ENCODE measurements at places on chromosomes 11 and 22. TPM values are rescaled to one million over a fixed set of nuclear protein-coding genes. Genes with fewer than 3 reads are reported as not detected.

DNA sequence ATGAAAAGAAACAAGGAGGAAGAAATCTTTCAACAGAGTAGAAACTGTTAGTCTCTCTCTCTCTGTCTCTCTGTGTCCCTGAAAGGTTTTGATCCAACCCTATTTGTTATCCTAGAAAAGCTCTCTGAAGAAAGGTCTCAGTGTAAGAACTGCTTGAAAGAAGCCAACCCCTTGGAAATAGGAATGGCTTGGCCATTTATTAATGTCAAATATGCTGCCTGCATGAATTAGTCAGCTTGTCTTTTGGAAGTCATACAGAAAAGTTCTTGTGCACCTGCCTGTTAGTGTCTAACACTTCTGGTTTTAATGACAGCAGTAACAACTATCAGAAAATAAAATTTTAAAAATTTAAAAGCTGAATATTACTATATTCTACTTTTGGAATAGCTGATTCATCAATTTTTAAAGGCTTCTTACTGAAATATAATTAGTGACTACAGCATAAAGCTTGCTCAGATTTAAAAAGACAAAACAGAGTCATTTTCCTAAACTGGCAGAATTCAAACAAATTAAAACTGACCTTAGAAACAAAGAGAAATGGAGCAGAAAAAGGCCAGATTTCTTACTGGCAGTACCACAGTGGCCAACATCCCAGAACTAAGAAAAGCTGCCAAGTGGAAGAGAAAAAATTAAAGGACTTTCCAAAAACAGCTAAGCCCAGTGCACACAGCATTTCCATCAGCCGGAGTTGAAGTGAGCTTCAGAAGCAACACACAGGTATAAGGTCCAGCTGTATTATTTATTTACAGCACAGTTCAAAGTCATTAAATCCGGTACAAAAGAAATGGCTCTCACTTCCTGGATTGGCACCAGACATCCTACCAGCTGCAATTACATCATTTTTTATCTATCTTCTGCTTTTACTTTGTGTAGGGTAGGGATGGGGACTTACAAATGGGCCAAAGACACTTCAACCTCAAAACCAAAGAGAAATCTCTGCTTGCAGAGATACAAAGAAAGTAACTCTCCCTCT lies 76.3 kb downstream of the PRCP start:
- DNase-seq: no peak

DNA sequence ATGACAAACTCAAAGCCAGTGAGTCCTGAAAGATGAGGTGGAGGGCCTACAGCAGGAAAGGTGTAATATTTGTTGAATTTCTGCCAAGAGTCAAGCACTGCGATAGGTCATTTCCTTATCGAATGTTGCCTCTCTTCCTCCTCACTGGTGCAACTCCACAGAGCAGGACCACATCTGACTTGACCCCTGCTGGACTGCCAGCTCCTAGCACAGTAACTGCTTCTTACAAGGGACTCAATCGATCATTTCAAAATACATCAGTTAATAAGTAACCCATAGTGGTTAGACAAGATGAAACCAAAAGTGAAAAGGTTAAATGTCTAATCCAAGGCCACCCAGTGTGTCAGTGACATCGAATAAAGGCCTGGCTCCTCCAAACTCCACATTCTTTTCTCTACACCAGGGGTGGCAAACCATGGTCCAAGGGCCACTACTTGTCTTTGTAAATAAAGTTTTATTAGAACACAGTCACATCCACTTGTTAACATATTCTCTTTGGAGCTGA lies 98.5 kb upstream of the CSNK2A3 start:
- no peak for DNase-seq

DNA sequence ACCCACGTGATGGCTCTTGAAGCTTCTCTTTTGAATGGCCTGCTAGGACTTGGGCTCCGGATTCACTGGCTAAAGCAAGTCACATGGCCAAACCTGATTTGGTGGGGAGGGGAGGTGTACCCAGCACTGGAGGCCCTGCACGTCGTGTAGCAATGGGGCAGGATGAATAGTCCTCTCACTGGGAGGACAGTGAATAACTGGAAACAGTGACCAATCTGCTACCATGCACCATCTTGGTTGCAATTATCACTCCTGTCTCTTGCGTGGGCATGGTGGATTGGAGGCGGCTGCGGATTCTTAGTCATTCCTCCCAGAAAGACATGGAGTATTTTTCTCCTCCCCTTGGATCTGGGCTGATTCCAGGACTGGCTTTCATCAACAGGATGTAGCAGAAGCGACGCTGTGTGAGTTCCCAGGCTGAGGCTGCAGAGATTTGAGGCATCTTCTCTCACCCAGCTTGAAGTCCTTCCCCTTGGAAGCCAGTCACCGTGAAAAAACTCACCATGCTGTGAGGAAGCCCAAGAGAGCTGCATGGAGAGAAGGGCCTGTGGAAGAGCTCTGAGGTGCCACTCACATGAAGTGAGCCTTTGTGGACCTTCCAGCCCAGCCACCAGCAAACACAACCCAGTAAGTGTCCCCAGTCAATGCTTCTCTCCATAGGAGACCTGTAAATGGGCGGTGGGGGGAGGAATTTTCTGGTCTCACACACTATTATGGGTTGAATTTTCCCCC lies 70.4 kb downstream of the IGLL1 start:
- no peak for DNase-seq

PSMC3 gene
- polyA plus RNA-seq: 123 TPM

DNA sequence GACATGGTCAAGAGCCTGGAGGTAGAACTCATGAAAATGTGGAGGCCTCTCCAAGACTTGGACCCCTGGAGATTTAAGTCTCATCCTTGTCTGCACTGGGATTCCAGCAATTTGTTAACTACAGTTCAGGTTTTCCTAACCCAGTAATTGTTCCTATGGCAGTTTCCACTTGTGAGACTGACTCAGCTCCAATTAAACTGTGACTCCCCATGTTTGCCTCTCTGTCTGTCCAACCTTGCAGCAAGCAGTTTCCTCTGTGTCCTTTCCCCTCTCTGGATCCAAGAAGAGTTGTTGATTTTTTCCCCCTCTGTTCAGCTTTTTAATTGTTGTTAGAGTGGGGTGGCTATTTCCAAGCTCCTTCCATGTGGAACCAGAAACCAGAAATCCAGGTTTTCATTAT lies 16.2 kb upstream of the ARHGAP20 start:
- no peak for DNase-seq

GRCh38 chr11:28596816-28597215 lies 488.6 kb downstream of the METTL15 start:
- no peak for DNase-seq

DNA sequence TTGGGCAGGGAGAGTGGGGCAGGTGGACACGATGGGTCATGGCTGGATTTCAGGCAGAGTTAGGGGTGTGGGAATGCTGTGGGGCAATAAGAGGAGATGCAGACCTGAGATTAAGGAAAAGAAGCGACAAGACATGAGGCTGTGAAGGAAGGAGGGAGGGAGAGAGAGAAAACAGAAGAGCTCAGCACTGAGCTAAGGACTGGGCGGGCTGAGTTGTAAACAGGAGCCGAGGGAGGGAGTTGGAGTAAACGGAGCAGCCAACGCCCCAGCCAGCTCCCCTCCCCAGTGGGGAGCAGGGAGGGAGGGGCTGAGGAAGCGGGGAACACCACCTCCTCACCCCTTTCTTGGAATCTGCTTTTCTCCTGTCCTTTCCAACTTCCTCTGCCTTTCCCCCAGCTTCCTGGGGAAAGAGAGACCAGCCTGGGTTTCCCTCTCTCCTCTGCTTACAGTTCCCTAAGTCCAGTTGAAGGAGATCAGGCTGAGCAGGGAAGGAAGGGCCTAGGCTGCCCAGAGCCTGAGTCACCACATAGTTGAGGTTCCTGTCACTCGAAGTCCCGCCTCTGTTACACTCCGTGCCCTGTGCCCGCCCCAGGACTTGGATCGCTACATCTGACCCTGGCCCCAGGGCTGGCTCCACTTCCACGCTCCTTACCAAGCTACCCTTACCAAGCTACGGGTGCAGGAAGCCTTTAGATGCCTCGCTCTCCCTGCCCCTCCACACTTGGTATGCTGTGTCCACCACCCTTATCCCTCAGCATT lies 6.7 kb upstream of the AHNAK start:
- DNase-seq: no peak

KCNJ11 gene
- polyA plus RNA-seq: 19.3 TPM

GRCh38 chr11:116263019-116263418 lies 509.8 kb downstream of the BUD13 start:
- DNase-seq: no peak

Measured in forelimb muscle (tissue), 1 donor.